ENCODE measurements at places on chromosomes 2 and 18. TPM values are rescaled to one million over a fixed set of nuclear protein-coding genes. Genes with fewer than 3 reads are reported as not detected.
A peak's percentile ranks its signal among the peaks of the same experiment; 100 is the strongest.

CRYGD gene
- not detected for total RNA-seq

GRCh38 chr2:53018825-53019425 is 748.7 kb upstream of the CHAC2 start:
- peak; percentile 33 for DNase-seq

SERPINB4 gene
- not detected for total RNA-seq

DNA sequence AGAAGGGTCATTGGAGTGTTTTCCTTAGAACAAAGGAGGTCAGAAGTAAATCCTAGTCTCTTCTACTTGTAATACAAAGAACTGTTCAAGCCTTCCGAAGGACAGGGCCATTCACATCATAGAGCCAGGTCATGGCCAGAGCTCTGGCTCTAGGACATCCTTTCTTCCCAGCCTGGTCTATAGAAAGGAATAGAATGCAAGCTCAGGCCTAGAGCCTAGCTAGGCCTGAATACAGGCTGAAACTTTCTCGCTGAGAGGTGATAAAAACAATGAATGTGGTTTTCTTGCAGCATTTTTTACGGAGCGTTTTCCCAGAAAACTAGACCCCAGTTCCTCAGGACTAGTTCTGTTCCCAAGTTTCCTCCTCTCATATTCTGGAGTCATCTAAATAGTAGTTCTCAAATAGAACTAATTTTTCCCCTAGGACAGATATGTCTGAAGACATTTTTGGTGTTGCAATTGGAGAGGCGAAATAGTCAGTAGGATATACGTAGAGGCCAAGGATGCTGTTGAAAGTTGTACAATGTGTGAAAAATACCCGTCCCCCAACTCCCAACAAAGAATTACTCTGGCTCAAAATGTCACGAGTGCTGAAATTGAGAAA is 6.8 kb downstream of the UGT1A6 start:
- no peak for DNase-seq

GRCh38 chr2:179037807-179038206 is 12.1 kb downstream of the CCDC141 start:
- DNase-seq = no peak

- no peak for DNase-seq
These were observed 160.5 kb upstream of the STK17B start for GRCh38 chr2:196331851-196332250.

DNA sequence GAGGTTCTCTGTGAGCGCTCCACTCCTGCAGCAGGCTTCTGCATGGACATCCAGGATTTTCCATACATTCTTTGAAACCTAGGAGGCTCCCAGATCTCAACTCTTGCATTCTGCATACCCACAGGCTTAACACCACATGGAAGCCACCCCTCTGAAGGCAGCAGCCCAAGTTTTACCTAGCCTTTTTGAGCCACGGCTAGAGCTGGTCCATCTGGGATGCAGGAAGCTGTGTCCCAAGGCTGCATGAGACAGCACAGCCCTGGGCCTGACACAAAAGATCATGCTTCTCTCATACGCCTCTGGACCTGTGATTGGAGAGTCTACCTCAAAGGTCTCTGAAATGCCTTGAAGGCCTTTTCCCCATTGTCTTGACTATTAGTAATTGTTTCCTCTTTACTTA is 53.6 kb upstream of the RPRM start:
- no peak for DNase-seq

IL36A gene
- total RNA-seq = not detected

LDAH gene
- total RNA-seq = 14.9 TPM

HOXD4 gene
- total RNA-seq = not detected

DNA sequence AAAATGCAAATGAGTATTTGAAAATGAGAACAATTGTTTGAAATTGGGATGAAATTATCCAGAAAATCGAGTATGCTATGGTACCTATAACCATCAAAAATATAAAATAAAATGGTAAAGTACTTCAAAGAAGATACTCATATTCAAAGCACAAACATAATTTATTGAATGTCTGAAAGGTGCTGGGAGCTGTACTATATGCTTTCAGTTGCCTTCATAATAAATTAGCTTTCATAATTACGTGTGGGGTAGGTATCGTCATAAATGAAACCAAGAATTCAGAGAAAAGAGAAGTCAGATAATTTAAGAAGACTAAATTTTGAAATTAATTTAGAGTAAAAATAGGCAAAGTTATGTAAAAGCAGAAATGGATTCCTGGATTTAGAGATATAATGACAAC is 721.9 kb upstream of the ACVR2A start:
- DNase-seq = no peak
